ENCODE measurements at places on chromosomes 3 and 15.

DNA sequence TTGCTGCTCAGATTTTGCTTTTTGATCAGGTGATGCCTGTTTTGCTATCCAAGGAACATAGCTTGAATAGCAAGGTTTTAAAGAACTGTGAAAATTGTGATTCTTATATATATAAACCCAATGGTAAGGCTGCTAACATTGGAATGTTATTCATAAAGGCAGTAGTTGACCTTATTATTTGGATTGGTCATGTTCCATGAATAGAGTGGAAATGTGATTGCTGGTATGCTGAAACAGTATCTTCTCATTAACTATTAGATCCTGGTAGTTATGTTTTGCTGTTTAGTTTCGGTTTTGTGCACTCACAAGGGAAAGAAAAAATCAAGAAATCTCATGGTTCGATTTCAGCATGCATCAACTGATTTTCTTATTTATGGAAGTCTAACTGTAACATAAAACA, 78.7 kb upstream of the NPHP3 start:
- no peak for DNase-seq

- no peak for DNase-seq
Measured at GRCh38 chr3:98433764-98434163, 29.2 kb upstream of the OR5K1 start.

DNA sequence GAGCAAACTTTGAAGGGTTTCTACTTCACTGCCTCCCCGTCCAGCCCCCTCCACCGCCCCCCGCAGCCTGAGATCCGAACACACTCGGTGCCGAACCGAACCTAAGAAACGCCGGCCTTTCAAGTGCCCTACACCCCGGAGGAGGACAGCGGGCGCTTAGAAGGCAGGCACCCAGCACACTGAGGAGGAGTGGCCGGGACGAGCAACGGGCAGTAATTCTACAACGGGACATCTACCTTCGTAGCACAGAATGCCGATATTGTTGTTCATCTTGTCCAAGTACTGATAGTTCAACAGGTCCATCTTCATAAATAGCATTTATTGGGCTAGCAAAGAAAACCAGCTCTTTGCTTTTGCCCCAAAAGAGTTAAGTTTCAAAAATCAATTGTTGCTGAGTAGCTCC, 513 bp downstream of the VGLL4 start:
- peak; percentile 14 for DNase-seq

- no peak for DNase-seq
Measured at GRCh38 chr3:156641618-156641975, 32.8 kb upstream of the TIPARP start.

GRCh38 chr3:143484846-143485512, 363.3 kb downstream of the SLC9A9 start:
- DNase-seq = no peak

DNA sequence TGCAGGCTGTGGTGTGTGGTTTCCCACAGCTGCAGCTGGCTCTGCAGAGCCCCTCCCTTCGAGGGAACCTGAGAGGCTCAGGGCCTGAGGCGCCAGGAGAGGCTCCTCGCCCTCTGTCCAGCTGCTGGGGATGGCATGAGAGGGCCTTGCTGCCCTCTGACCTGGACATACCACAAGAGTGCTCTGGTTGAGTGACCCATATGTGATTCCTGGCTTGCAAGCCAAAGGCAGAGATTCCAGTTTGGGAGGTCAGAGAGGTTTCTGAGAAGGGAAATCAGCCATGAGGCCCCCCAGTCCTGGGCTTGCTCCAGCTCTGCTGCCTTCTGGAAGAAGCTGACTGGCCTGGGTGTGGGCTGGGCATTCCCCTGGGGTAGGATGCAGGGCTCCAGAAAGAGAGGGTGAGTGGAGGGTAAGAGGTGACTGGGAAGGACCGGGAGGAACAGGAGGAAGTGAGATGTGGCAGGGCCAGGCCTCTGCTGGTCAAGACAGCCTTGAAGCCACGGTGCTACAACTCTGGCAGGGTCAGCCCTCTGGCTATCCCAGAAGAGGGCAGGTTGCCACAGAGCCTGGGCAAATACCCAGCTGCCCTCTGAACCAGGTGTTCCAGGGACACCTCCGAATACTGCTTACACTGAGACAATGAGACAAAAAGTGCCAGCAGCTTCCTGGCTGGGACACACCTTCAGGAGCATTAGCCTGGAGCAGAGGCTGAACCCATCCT, 16.0 kb upstream of the SRP14 start:
- DNase-seq = peak; percentile 92

GRCh38 chr15:41603941-41604911, 45.2 kb downstream of the TYRO3 start:
- DNase-seq = peak; percentile 68

DNA sequence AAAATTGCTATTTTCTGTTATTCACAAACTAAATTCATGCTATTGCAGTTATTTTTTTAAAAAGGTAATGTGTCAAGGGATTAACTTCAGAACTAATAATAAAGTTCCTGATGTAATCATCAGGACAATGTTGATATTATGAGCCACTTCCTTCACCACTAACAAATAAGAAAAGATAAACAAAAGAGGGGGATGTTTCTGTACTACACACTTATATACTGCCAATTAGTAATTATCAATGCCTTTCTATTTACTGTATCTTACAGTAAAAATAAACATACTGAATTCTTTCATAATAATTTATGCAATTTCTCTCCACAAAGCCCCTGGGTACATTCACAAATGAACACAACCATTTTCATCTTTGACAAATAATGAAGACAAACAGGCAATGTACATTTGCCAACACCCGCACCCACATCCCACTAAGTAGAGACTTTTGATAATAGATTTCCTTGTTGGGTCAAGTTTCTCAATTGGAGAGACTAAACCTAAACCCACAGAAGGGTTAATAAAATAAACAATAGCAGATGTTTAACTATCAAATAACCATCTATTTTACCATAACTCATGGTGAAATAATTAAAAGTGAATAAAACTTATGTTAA, 3.7 kb downstream of the CBLB start:
- no peak for DNase-seq

DNA sequence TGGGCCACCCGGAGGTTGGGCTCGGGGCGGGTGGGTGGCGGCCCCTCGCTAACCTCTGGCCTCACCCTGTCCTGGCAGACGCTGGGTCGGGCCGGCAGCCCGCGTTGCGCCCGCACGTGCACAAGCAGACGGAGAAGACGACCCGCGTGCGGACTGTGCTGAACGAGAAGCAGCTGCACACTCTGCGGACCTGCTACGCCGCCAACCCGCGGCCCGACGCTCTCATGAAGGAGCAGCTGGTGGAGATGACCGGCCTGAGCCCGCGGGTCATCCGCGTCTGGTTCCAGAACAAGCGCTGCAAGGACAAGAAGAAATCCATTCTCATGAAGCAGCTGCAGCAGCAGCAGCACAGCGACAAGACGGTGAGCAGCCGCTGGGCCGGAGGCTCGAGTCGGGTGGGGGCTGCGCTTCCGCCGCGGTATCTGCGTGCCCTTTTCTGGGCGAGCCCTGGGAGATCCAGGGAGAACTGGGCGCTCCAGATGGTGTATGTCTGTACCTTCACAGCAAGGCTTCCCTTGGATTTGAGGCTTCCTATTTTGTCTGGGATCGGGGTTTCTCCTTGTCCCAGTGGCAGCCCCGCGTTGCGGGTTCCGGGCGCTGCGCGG, 3.7 kb downstream of the ISL2 start:
- peak; percentile 23 for DNase-seq

DNA sequence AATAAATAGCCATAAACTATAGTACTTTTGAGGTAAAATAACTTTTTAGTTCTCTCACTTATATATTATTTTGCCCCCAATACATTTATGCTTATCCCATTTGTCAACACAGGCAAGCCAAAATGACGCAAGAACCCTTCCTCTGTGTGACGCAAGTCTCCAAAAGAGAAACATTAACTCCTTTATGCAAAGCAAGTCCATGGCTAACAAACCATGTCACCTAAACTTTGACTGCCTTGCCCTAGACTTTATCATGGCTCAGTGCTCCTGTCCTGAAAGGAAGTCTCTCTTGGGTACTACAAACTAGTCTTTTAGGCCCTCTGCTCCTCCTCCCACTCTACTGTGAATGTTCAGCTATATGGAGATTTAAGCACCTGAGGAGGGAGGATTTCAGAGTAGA, 230.5 kb downstream of the UNC13C start:
- DNase-seq = no peak

DNA sequence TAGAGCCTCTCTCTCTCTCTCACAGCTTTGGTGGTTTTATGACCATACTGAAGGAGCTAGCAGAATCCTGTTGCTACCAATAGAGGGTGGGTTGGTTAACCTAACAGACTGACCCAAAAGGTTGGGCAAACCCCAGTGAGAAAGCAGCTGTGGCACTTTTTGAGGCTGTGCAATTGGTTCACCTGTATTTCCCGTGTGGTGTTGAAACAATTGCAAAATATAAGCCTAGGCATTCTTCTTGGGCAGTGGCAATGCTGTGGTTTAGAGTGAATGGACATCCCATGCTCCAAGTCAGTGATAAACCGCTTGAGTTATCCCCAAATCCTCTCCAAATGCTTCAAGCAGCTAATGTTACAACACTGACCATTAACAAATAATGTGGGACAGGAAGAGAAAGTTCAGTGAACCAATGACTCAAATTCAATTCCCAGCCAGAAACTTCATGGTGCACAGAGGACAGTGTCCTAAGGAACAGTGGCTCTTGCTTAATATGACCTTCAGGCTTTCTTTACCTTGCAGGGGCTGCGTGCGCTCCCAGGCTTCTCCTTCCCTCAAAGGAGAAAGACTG, 261.9 kb upstream of the ICE2 start:
- DNase-seq = peak; percentile 21

DNA sequence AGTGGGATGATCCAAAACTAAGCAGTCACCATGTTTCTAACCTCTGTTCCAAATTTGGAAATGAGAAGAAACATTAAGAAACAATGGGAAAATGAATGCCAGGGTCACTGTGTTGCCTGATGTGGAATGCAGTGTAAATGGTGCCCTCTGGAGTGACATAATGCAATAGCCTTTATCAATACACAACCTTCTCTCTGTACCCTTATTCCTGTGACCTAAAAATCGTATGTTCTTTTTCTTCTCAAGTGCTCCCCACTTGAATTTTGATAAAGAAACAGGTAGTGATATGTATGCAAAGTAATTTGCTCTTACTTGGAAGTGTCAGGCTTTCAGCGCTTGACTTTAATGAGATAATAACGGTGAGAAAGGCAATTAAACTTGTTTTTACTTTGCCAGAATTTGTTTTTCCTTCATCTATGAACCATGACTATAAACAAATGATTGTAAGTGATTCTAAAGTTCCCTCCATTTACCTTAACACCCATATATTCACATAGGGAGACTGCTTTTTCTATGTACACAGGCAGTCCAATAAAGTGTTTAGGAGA, 145.8 kb upstream of the THRB start:
- no peak for DNase-seq

GRCh38 chr3:17982211-17982880, 239.9 kb upstream of the TBC1D5 start:
- no peak for DNase-seq

DNA sequence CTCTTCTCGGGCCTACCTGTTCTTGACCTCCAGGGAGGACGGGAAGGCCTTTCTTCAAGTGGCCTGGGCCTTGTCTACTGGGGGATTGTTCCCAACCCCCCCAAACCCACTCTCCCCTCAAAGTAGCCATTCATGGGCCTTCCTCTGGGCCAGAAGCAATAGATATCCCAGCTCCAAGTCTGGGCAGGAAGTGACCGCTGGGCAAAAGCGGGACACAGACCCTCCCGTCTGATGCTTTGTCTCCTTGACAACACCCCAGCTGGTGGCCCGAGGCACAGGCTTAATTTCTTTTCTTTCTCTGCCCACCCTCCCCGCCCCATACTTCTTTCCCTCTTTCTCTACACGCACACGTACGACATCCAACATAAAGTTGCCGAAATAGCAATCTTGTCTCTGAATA, 41.4 kb upstream of the FEZF2 start:
- no peak for DNase-seq

DNA sequence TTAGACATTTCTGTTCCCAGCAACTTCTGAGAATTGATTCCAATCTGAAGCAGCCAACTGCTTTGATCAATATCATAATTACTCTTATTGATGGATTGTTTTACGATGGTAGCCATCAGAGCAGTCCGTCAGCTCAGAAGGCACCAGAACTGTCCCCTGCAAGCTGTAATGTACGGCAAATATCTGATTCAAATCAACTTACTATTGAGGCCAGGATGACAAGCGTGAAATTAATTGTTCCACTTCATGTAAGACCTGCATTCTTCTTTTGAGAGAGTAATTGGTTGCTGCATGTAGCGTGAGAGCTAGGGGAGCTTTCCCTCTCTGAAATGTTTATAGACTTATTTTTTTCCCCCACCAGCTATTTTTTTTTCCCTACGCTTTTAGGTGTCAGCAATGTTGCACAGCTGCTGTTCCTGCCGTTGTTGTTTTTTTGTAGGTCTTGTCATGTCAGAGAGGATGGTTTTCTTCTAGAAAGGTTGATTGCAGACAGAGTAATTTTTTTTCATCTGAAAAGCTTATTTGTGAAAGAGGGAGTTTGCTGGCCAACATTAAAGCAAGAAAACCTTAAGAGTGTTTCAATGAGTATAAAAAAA, 134.9 kb downstream of the CACNA2D3 start:
- DNase-seq = no peak

GRCh38 chr3:44179246-44179645, 62.4 kb upstream of the TOPAZ1 start:
- no peak for DNase-seq
